CD4-positive, alpha-beta T cell treated with Interleukin-21 for 1 hour (primary cell): ENCODE measurements at places on chromosomes 7 and 10.

- no peak for DNase-seq
Measured at GRCh38 chr7:28939844-28940544, 18.1 kb downstream of the TRIL start.

DNA sequence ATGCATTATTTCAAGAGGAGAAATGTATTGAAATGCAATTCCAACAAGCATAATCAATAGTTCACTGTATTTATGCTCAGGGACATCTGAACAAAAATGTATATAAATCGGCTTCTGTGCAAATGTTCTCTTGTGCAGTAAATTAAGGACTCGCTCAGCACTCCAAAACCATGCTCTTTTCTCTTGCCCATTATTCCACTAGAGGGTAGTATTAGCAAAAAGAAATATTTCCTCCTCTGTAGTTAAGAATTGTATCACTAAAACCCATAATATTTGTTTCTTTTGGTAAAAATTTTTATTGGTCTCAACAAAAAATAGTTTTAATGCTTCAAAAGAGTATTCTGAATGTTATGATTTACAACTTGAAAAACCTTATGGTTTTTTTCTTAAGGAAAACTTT is 803.1 kb downstream of the PCDH15 start:
- no peak for DNase-seq

- DNase-seq = no peak
Measured at GRCh38 chr7:8982338-8982992, 549.1 kb downstream of the NXPH1 start.

DNA sequence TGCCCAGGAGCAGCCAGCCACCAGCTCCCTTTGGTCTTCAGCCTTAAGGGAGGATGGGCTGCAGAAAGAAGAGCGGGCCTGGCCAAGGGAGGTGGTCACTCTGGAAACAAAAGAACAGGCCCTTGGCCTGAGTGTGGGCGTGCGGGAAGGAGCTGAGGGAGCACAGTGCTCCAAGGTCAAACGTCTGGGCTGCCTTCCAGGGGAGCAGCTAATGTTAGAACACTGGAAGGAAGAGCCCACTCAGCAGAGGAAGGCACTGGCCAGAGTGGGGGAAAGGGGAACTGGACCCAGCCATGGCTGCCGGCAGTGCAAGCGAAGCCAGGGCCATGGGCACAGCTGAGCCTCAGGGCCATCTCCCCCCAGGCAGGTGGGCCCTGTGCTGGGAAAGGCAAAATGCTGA is 42.7 kb downstream of the FAM53B start:
- DNase-seq = no peak

DNA sequence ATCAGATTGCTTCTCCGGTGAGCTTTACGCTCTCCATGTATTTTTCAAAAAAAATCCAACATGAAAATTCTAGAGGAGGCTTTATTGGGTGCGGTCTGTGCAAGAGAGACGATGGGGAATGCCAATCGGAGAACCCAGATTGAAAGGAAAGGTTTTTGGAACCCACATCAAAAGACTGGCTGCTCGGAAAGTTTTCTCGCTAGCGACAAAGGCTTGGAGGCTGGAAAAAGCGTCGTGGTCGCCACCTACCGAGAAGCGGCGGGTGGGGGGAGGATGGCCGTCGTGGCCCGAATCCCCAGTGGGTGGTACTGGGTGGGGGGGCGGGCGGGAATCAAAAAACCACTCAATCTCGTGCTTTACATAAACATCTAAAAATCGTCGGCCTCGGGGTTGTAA is 1.1 kb upstream of the GTF2I start:
- peak; percentile 73 for DNase-seq

DNA sequence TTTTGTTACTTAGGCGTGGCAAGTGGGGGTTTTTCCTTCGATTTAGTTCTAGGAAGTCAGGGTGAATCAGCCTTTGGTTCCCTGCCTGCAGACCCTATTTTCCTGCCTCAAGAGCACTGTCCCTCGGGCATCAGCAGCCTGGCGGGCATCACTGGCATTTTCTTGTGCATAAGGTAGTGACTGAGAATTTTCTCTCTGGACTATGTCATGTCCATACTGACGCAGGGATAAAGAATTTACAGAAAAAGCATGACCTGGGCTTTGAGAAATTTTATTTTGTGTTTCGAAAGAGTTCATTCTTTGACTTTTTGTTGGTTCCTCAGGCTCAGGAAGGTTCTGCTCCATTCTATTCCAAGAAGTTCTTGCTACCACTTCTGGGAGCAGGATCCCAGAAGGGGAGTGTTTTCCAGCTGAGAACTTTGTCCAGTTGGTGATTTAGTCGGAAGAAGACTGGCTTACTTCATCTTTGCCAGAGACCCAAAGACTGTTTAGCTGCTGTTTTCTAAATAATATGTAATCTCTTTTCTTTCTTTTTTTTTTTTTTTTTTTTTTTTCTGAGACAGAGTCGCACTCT is 213.9 kb upstream of the SH2B2 start:
- no peak for DNase-seq

DNA sequence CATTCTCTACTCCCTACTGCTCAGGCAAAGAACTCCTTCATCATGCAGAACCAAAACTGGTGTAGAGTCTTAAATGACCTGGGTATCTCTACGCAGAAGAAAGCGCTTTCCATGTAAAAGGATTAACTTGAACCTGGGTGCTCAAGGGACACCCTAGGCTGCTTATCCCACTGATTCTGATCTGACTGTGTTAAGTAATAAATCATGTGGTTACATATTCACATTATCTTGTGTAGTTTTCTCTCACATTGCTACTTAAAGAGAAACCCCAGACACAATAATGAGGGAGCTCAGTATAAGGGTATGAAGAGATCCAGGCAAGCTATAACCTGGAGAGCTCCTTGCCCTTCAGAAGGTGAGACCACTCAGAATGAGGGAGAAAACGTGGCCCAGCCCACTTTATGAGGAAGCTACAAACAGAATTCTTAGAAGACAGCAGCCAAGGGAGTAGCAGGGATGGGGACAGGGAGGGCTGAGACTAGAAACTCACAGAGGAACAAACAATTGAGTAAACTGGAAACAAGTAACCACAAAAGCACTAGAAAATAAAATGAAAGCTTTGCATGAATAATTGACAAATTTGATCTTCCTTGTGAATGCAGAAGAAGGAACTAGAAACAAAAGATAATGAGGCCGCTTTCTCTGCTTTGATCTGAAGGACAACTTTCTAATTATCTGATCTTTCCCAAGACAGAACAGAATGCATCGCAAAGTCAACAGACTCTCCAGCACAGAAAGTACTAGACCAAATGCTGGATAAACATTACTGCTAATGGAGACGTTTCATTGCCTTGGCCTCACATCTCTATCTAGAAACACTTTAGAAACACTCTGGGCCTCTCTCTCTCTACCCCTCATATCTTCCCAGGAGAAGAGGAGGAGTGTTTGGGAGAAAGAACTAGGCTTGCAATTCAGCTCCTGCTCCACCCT is 76.1 kb downstream of the LRRC17 start:
- DNase-seq = no peak

GRCh38 chr10:49679480-49679893 is at the start of gene C10orf53:
Gene C10orf53, plus strand, starts transcription at chr10:49679651. Its CDS starts 47 bp downstream, at chr10:49679698.
- DNase-seq = no peak

- DNase-seq = no peak
Measured at GRCh38 chr7:36462551-36463137, 73.0 kb downstream of the ANLN start.

DNA sequence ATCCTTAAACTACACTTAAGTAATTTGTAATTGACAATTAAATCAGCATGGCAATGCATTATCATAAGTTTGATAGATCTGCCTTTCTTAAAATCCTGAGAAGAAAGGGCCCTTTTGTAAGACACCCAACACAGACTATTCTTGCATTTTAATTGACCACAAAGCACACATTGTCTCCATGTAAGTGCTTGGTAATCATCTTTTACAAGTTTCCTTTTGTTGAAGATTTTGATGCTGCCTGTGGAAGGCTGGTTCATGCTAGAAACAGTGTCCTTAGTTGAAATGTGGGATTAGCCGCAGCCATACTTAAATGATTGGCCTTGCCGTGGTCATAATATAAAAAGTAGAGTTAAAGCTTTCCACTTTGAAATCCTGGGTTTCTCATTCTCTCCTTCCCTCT is 32.3 kb upstream of the CELF2 start:
- DNase-seq = no peak

GRCh38 chr7:10181996-10182395 is 791.7 kb upstream of the PHF14 start:
- DNase-seq = no peak

GRCh38 chr7:108307595-108307994 is 148.6 kb downstream of the NRCAM start:
- DNase-seq = no peak

GRCh38 chr10:66777665-66778064 is 148.2 kb upstream of the LRRTM3 start:
- no peak for DNase-seq

DNA sequence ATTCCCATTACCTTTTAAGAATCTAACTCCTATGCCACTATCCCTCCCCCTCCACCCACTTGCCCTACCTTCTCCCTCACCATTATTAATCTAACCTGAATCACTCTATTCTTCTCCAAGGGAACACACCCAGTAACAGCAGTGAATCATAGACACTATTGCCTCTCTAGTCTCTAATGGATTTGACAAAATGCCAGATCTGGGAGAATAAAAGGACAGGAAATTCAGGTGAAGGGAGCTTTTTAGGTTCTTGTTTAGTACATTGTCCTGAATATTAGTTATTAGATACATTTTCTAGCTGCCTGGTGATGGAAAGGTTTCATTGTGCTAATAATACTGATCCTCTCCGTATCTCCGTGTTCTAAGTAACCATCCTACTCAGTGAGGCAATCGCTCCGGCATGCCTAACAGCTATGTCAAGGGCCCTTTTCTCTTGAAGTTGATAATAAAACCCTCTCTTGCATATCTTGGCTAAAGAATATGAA is 4.1 kb upstream of the SFR1 start:
- no peak for DNase-seq

DNA sequence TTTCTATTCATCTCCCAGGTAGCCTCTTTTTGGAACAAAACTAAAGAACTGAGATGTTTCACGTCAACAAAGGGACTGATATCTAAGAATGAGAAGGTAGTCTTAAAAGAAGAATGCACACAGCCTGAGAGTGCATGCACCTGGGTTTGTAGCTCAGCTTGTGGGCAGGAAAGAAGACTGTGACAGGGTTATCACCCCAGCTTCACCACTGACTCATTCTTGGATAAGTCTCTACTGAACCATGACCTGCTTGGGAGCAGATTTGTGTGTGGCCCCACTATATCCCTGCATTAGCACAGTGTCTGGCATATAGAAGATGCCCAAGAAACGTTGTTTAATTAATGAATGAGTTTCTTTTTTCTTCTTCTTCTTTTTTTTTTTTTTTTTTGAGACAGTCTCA is 187.5 kb downstream of the GPAM start:
- no peak for DNase-seq

- peak; percentile 95 for DNase-seq
Measured at GRCh38 chr10:6050801-6051445, 11.2 kb downstream of the IL2RA start.

GRCh38 chr7:68888971-68889385 is 709.3 kb upstream of the AUTS2 start:
- no peak for DNase-seq

DNA sequence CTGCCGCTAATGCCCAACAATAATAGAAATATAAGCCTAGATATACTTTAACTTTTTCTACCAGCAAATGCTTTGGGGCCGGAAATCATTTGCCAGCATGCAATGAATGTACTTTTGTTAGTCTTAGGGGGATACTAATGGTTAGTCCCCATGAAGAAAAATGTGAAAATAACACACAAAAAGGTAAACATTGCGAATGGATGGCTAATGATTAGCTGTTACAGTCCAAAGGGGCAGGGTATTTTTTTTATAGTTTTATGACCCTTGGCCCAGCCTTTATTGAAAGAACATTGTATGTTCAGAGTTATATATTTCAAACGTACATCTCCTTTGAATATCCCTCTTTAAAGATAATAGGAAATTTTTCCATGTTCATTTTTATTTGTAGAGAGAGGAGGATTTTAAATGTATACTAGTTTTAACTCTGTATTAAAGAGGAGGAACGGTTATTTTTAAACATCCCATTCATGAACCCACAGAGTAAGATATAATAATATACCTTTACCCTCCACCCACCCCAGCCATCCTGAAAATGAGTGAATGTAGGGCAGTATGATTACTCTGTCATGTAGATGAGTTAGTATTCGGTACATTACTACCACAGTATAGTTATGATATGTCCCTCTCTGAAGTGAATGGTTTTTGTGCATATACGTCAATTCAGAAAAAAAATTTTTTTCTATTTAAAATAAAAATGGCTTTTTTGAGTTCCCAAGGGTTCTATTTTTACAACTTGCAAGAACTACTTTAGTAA is 63.6 kb downstream of the ARID5B start:
- DNase-seq = no peak

GRCh38 chr10:125774581-125775191 is 935 bp downstream of the MMP21 start:
- no peak for DNase-seq

DNA sequence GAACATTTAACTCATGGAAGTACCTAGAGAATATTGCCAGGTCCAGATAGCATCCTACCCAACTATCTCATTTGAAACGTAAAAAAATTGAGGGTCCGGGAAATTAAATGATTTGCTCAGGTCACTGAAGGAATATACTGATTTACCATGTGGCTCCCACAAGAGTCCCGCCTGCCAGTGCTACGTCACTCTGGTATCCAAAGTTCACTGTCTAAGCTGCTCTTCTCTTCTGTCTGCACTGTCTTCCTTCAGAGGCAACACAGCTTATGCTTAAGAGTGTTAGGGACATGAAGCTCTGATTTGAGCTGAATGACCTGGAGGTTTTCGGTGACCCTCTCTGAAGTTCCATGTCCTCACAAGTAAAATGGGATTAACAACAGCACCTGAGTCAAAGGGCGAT is 114.6 kb downstream of the PDE1C start:
- DNase-seq = no peak

- no peak for DNase-seq
Measured at GRCh38 chr10:73501651-73502050, 5.8 kb upstream of the PPP3CB start.

DNA sequence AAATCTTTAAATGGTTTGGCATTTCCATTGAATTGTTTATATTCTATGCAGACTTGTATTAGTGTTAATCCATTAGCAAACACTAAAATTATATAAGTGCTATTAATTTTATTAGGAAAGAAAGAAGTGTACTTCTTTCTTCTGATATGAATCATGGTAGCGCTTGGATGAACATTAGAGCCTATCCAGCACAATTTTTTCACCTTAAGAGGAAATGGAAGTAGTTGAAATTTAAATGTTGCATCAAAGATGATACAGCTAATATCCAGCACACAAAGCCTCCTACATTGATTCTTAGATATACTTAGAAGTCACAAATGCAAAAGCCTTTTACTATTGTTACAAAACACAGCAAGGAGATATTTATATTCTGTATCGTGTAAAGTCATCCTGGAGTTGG is 174.5 kb downstream of the AHR start:
- no peak for DNase-seq
